NCI-H510A (cell line): ENCODE measurements at places on chromosomes 7 and 10.

DNA sequence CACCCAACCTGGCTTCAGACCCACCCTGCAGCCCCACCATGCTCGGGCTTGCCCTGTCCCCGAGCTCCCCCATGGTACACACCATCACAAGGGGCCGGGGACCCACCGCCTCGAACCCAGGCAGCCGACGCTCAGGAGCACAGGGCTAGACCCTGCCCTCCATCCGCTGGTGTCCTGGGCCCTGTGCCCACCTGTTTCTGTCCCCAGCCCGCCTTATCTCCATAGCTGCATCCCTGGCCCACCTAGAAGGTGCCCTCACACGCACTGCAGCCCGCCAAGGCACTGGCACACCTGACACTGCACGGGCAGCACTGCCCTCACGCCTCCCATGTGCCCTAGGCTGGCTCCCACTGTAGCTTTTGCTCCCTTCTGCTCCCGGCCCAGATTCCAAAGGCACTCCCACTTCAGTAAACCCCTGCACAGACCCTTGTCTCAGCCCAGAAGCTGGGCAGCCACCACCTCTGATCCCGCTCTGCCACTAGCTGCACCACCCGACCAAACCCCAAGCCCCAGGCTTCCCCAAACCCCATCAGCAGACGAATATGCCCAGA lies 17.1 kb downstream of the YKT6 start:
- no peak for DNase-seq

GRCh38 chr10:33498391-33498891 lies 164.0 kb upstream of the NRP1 start:
- DNase-seq, result no peak

GRCh38 chr7:152886579-152887117 lies 127.1 kb downstream of the ACTR3B start:
- no peak for DNase-seq

- no peak for DNase-seq
Measured at GRCh38 chr7:158850545-158851102, 5.7 kb upstream of the DYNC2I1 start.

- no peak for DNase-seq
Measured at GRCh38 chr10:44476409-44477045, 91.6 kb upstream of the CXCL12 start.

DNA sequence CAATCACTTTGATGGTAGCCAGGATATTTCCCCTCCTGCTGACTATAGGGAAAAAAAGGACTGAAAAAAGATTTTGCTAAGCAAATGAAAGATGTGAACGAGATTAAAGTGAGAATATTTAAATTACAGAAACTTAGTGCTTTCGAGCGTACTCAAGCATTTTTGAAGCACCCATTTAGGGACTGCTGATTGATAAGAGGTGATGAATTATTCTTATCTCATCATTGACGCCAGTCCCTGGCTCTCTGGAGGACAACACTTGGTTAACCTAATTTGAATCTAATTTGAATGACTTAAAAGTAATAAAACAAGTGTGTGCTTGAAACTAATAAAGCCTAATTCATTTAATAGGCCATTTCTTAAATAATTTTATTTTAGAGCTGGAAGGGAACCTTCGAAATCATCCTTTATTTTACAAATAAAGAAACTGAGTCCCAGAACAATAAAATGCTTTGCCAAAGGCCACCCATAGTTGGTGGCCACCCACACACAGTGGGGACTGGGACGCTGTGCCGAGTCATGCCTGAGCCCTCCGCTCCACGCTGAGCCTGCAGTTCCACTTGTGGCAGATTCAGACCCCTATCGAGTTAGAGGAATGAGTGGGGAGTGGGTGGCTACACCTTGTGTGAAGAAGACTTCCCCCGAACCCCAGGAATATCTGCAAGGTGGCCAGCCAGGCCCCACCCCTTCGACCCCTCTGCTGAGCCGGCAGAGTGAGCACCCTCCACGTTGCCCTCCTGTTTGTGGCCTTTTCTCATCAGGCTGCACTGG lies 61.1 kb upstream of the SAMD8 start:
- DNase-seq, result no peak

GRCh38 chr10:59463909-59464308 lies 101.6 kb upstream of the FAM13C start:
- DNase-seq, result no peak

DNA sequence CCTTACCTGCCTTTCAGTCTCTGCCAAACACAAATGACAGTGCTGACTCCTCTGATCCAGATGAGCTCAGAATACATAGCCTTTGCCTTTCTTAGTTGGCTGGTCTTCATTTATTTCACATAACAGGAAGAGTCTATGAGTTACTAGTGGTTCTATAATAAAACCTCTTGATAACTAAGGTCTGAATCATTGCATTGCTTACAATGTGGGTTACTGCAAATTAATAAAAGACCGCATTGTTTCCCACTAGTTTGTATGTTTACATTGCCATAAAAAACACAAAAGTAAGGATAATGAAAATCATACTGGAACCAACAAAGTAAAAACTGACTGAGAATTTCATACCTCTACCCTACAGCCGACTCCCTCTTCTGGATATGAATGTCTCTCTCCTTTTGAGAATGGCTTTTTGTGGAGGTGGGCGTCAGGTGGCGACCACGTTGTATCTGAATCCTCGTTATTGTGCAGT lies 62.0 kb upstream of the AKR1E2 start:
- DNase-seq, result no peak

DNA sequence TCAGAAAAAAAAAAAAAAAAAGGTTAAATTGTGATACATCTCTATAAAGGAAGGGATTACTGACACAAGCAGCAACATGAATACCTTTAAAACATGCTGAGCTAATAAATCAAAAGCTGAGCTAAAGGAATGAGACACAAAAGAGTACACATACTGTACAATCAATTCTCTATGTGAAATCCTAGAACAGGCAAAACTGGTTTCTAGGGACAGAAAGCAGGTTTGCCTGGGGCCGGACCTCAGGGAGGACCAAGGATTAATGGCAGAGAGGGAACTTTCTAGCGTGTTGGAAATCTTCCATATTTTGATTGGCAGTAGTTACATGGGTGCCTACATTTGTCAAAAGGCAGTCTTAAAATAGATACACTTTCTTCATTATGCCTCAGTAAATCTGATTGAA lies 52.5 kb downstream of the KLRG2 start:
- DNase-seq, result no peak

GRCh38 chr10:31033147-31033546 lies 1.5 kb upstream of the ZNF438 start:
- DNase-seq, result no peak

GRCh38 chr7:155399577-155399976 lies 58.4 kb upstream of the EN2 start:
- DNase-seq, result no peak

GRCh38 chr10:18793951-18794350 lies 134.7 kb downstream of the ARL5B start:
- no peak for DNase-seq

DNA sequence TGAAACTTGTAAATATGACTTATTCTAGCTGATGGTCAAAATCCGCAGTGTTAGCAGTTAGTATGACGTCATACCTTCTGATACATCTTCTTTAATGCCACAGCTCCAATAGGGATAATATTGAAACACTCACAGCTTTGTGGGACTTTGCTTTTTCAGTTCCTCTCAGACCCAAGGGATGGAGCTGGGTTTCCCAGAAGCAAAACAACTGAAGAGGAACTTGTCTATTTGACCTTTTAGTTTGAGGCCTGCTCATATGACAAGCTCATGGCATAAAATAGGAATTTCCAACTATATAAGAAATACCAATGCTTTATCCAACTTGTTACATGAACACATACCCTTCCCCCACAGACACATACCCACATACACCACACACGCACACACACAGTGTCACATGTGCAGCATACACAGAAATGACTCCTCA lies 31.6 kb upstream of the C10orf67 start:
- no peak for DNase-seq

DNA sequence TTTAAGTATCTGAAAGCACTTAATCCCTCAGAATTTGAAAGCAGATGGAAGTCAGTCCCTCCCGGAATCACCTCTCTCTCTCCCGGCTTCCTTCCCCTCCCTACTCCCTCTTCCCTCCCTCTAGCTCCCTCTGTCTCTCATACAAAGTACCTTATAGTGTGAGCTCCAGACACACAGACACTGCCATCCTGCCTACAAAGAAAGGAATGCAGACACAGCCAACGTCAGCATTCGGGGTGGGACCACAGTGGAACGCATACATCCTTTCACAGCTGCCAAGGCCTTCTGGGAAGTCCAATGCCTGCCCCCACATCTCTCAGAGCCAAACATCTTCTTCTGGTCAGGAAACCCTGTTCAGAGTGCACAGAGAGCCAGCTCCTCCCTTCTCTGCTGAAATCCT lies 9.3 kb downstream of the NOD1 start:
- peak; percentile 36 for DNase-seq

DNA sequence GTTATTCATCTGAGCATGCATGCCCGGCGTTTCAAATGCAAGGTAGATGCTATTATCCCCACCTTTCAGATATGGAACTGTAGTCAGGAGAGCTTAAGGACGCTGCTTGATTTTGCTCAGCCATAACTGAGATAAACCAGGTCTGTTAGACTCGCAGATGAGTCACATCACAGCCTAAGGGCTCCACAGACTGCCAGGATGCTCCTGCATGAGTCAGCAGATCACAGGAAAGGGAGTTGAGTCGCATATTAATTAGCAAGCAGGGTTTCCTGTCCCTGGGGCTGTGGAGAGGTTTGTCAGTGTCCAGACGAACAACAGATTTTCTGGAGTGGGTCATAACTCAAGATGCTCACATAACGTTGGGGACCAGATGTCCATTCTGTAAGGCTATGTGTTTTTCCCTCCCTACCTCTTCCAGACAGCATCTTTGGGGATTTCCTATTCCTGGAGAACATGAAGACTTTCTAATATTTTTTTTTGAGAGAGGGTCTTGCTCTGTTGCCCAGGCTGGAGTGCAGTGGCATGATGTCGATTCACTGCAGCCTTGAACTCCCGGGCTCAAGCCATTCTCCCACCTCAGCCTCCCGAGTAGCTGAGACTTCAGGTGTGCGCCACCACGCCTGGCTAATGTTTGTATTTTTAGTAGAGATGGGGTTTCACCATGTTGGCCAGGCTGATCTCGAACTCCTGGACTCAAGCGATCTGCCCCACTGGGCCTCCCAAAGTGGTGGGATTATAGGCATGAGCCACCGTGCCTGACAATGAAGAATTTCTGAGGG lies 36.7 kb downstream of the PFKFB3 start:
- DNase-seq, result no peak

- DNase-seq, result no peak
Measured at GRCh38 chr10:86055928-86056327, 310.7 kb downstream of the GRID1 start.

- no peak for DNase-seq
Measured at GRCh38 chr7:47102331-47102841, 479.5 kb downstream of the TNS3 start.

GRCh38 chr10:48773580-48773979 lies 88.9 kb downstream of the WDFY4 start:
- DNase-seq, result no peak

- DNase-seq, result no peak
Measured at GRCh38 chr7:117872561-117873309, 506 bp downstream of the CTTNBP2 start.

DNA sequence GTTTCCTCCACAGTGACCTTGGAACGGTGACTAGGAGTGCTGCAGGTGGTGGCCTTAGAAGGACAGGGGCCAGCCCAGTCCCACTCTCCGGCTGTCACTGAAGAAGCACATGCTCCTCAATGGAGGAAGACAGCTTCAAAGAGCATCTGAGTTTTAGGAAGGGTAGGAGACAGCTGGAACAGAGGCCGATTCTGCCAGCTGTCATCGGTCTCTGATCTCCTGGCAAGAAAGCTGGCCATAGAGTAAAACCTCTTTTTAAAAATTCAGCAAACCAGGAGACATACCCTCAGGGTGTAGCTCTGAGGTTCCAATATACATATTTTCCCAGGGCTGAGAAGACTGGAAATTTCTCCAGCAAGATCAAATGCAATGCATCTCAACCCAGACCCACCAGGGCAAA lies 55.9 kb downstream of the KCNMA1 start:
- DNase-seq, result no peak

GRCh38 chr7:142916508-142916907 lies 17.0 kb downstream of the TRPV5 start:
- DNase-seq, result no peak

- DNase-seq, result no peak
Measured at GRCh38 chr7:44771358-44771757, 22.7 kb downstream of the ZMIZ2 start.

DNA sequence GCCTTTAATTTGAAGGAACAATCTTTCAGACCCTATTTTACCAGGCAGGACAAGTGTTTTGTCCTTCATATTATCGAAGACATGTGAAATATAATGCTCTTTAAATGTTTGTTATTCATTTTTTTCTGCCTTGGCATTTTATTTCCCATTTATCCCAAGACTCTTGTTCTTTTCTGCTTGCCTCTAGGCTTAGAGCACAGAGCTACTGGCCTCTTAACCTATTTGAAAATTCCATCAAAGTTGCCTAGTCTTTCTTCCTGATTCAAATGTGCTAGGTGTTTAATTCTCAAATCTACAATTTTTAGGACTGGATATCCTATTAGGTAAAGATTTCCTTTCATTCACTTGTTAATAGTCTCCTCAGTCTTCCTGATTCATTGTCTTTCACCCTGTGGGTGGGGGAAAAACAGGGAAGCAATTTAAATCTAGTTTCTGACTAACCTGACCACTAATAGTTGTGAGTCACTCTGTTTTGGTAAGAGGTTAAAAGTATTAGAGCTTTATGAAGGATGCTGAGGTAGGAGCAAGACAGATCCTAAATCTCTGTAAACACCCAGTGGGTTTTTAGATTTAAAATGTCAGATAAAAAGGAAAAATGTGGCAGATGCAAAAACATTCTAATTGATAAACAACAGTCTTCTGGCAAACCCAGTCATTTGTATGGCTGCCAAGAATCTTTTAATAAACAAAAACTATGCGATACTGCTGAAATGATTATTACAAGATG lies 1.5 kb downstream of the LIPK start:
- DNase-seq, result no peak

DNA sequence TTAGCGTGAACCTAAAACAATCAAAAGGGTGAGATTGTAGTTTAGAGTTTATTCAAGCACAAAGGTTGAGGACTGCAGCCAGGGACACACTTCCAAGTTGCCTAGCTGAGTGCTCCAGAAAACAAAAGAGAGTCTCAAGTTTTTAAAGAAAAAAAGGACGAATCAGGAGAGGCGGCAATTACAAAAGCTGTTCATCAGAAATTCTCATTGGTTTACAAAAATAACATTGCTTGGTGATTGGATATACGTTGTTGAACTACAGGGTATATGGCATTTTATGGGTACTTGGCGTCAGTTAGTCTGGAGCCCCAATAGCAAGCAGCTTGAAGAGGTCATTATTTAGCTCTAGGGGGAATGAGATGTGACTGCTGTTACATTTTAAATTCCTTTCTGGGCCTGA lies 11.5 kb downstream of the ZNF438 start:
- DNase-seq, result no peak

GRCh38 chr7:28958980-28959347 lies 834 bp upstream of the TRIL start:
- DNase-seq, result no peak

- no peak for DNase-seq
Measured at GRCh38 chr7:14899030-14899429, 3.5 kb downstream of the DGKB start.

DNA sequence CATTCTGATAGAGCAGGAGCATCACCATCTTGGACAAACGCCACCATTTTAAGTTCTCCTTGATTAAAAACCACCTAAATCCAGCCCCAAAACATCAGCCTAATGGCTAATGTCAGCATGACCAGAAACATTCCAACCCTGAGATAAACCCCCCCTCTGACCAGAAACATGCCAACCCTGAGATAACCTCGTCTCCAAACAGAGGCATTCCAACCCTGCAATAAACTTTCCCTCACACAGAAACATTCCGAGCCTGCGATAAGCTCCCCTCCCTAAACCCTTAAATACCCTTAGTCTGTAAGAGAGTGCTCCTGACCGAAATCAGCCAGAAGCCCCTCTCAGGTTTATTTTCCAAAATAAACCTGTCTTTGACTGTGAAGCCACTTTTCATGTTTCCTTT lies 76.5 kb downstream of the ADARB2 start:
- no peak for DNase-seq
